ENCODE measurements at places on chromosomes 2 and 18.
A peak's percentile ranks its signal among the peaks of the same experiment; 100 is the strongest.

DNA sequence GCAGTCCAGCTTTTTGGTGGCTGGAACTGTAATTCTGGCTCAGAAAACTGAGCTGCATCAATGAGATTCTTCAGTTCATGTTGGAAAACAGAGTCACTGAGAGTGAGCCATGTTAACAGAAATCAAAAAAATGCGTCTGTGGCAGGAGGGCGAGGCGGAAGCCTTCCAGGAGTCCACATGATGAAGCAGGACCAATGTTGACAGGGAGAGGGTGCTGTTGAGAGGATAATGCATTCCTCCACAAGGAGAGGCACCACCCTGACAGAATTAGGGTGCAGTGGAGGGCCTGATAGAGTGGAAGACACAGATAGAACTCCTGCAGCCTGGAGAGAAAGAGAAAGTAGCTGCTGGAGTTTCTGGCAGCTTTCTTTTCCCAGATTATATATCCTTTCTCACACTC is 111.5 kb downstream of the MGAT5 start:
- no peak for DNase-seq

DNA sequence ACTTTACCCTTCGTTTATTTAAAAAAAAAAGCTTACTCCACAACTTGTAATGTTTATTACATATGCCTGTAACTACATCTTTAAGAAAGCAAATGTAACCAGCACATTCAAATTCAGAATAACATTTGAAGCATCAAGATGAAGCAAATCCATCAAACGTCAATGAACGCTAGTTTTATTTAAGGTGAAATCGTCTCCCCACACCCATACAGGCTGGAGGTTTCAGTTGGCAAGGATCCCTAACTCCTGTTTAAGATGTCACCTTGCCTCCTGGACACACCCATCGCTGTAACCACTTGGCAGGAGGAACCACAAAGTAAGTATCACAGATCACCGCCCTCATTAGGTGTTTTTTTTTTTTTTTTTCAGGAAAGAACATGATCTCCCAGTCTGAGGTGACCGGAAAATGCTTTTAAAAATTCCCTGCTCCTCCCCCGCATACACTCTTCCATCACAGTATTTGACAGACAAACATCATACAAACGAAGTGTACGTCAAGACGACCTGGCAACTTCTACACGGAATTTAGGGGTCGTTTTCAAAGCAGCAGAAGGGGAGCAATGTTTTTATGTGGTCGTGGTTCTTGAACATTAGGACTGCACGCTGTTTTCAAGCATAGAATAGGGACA is 19.7 kb upstream of the STPG4 start:
- DNase-seq: peak; percentile 54

GRCh38 chr2:176646033-176646615 is 376.9 kb downstream of the MTX2 start:
- no peak for DNase-seq

DNA sequence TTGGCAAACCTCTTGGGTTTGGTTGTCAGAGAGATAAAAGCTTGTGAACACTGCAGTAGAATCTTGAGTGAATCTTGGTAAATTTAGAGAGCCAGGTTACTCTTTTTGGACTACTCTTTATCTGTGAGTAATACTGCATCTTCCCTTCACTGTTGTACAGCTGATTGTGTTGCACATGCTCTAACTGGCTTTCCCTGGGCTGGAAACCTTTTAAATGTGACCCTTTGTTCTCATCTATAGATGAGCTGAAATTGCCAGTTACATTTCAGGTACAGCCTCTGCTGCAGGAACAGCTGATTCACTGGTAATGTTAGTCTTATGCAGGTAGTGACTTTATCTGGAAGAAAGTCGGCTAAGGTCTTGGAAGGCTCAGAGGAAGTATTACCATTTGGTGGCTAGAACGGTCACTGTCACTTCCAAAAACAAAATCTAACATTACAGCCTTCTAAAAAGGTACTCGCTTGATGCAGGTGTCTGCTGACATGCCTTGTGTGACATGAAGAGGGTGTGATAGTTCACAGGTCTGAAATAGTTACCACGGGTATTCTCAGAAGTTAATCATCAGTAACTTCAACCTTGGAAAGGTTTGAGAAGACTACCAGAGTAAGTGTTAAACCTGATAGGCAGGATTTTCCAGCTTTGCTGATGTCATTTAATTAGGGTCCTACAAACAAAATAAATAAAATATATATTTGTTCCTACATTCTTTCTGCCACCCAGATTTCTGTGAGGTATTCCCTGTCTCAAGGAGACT is 851.1 kb downstream of the SLC4A3 start:
- DNase-seq: no peak

GRCh38 chr2:146669735-146670134 is 1175.1 kb upstream of the ACVR2A start:
- no peak for DNase-seq

DNA sequence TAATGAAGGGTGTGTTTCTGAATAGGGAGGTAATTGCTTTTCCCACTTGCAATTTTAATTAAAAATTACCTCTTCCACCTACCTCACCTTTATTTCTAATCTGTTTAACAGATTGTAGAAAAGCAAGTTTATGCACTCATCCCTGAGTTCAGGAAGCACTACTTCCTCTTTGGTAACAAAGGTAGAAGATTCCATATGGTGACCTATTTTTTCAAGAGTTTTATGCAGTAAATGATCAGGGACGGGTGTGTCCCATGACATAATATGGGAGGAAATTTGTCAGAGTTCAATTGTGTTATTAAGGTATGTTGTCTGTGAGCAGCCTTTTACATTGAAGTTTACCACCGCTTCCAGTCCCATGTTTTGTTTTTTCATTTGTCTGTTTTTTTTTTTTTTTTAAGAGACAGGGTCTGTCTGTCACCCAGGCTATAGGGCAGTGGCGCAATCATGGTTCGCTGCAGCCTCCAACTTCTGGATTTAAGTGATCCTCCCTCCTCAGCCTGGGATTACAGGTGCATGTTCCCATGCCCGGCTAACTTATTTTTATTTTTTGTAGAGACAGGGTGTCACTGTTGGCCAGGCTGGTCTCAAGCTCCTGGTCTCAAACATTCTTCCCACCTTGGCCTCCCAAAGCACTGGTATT is 68.2 kb downstream of the ASAP2 start:
- DNase-seq: no peak

DNA sequence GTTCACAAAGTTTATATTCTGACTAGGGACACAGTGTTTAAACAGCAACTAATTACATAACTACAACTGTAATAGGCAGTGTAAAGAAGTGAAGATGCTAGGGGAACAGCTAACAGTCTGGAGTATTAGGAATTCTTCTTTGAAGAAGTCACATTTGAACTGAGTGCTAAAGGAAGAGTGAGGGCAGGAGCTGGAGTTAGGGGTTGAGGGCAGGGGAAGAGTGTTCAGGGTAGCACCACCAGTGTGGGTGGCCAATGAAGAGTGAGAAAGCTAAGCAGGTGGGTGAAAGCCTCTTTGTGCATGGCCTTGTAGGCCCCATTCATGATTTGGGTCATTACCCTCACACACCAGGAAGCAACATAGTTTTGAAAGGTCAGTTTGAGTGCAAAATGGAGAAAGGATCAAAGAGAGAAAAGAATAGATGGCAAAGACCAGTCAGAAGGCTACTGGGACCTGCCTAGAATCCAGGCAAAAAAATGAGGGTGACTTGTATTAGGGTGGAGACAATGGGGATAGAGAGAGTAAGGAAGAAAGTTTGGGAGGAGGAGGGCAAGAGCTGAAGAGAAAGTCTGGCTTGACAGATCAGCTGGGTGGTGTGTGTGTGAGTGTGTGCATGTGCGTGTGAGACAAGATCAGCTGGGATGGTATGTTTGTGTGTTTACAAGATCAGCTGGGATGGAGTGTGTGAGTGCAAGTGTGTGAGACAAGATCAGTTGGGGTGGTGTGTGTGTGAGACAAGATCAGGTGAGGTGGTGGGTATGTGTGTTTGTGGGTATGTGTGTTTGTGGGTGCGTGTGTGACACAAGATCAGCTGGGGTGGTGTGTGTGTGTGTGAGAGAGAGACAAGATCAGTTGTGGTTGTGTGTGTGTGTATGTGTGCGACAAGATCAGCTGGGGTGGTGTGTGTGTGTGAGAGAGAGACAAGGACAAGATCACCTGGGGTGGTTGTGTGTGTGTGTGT is 43.6 kb upstream of the AGPS start:
- no peak for DNase-seq
